ENCODE measurements at places on chromosomes 2 and 18. TPM values are rescaled to one million over a fixed set of nuclear protein-coding genes. Genes with fewer than 3 reads are reported as not detected.

The METTL21A gene
- total RNA-seq: 11.7 TPM

The MEP1B gene
- total RNA-seq: not detected

The MERTK gene
- 3.4 TPM for total RNA-seq

The SLC9A4 gene
- 0.85 TPM for total RNA-seq

The ACOXL gene
- 10.7 TPM for total RNA-seq

The TMEM200C gene
- not detected for total RNA-seq

The MAP2 gene
- 71.1 TPM for total RNA-seq

The KCNF1 gene
- 1.0 TPM for total RNA-seq

The CDH19 gene
- not detected for total RNA-seq

The SPATA3 gene
- not detected for total RNA-seq

The CIB4 gene
- total RNA-seq: not detected

Data from PC-9 (cell line).